NK-92 treated with Interleukin-12 subunit alpha and Interleukin-12 subunit beta, amount 100 ng/mL, for 24 hours (cell line): ENCODE measurements at places on chromosomes 6 and 20.

GRCh38 chr6:34901930-34902329, 12.9 kb downstream of the ANKS1A start:
- DNase-seq: no peak

DNA sequence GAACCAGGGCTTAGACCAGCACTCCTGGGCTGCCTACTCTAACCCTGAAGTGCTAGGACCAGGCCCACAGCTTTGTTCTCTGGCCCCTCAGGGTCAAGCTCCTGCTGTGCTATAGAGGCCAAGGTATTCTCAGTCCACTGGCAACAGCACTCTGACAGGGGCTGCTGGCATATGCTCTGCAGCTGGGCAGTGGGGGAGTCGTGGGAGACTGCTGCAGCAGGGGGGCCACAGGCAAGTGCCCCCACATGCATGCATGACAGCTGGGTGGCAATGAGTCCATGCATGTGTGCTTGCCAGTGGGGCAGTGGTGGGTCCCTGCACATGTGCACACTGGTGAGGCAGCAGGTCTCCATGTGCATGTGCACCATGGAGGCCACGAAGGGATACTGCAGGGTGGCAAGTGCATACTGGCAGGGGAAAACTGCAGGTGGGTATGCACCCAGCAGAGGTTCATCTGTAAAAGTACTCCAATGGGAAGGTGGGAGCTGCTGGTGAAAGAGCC, 364.9 kb upstream of the IRAK1BP1 start:
- DNase-seq: no peak

DNA sequence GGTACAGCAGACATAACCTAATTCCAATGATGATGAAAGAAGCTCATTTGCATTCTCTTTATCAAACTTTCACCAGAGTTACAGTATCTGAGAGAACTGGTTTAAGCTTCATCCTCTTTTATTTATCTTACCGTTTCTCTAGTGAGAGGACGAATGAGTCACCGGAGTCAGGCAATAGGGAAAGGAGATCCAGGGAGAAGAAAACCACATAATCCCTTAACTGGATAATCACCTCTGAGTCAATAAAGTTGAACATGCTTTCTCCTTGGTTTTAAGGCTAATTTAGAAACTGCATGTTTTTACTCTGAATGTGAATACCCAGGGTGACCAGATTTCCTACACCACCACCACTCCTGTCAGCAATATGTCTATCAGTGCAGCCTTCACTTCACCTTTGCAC, 313.7 kb upstream of the TBX18 start:
- no peak for DNase-seq

GRCh38 chr20:41065716-41066115, 37.1 kb downstream of the TOP1 start:
- DNase-seq: no peak

DNA sequence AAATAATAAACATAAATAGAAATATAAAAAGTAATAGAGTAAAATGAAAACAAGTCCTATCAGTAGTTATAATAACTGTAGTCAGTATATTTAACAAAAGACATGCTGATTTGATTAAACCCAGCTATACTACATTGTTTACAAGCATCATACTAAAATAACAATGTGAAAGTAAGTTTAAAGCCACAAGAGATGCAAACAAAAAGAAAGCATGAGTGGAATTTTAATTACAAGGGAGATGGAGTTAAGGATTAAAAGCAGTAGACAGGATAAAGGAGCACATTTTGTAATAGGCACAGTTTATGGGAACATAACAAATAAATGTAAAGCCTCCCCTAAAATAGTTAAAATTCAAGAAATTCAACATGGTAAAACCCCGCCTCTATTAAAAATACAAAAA, 41.5 kb downstream of the SENP6 start:
- DNase-seq: no peak

- no peak for DNase-seq
Measured at GRCh38 chr20:23585449-23585807, 17.1 kb upstream of the CST9L start.

DNA sequence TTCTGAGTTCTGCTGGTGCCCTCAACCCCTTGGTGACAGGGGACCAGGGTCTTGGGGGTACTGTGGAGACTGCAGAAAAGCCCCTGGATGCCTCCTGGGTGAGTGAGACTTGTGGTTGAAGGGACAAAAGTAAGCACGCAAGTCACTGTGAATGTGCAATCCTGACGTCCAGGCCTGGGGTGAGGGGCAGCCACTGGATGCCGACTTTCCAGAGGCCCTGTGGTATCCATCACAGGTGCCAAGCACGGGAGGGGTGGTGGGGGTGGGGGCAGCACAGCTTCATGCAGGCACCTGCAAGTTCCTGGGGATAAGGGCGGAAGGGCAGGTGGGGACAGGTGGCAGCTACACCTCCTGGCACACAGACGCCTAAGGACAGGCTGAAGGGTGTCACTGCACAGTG, 20.1 kb upstream of the UBE2V1 start:
- DNase-seq: no peak

DNA sequence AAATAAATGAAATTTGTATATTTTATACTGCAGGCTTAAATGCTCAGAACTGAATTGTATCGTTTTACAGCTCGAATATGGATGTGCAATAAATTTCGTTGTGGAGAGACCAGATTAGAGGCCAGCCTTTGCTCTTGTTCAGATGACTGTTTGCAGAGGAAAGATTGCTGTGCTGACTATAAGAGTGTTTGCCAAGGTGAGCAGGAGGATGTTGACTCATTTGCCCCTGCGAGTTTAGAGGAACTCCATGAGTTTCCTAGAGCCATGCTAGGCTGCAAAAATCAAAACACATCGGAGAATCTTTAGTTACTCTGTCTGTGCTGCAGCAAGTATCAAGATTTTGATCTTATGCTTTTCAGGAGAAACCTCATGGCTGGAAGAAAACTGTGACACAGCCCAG, 15.4 kb downstream of the ENPP3 start:
- no peak for DNase-seq

GRCh38 chr6:118410001-118410400, 138.1 kb upstream of the PLN start:
- no peak for DNase-seq

DNA sequence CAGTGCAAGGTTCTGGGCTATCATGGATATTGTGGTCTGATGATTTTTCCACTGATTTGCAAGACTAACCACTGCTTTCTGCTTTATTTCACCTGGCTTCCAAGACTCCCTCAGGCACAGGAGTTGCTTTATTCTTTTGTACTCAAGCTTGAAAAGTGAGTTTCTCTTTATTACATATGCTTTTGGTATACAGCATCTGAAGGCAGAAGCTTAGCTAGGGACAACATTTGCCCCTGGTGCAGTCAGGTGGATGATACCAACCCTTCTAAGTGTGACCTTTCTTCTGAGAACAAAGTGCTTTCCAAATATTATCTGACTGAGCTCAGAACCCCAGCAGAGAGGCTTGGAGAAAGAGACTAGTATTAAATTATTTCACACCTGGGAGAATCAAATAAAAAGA, 94.0 kb upstream of the PHACTR1 start:
- no peak for DNase-seq

DNA sequence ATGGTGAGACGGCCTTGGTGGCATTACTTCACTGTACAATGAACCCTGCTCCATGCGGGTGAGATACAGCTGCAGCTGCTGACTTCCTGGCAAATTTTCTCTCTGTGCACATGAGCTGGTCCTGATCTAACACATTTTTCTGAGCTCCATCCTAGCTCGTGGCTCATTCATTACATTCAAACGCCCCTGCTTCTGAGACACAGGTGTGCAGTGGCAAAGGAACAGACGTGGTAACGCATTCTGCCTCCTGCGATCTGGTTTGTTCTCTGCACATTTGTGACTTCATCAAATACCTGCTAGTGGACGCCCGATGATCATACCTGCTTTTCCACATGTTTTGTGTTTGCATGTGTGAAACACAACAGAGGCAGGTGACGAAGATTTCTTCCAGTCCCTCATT, 189.6 kb upstream of the PDE10A start:
- no peak for DNase-seq

DNA sequence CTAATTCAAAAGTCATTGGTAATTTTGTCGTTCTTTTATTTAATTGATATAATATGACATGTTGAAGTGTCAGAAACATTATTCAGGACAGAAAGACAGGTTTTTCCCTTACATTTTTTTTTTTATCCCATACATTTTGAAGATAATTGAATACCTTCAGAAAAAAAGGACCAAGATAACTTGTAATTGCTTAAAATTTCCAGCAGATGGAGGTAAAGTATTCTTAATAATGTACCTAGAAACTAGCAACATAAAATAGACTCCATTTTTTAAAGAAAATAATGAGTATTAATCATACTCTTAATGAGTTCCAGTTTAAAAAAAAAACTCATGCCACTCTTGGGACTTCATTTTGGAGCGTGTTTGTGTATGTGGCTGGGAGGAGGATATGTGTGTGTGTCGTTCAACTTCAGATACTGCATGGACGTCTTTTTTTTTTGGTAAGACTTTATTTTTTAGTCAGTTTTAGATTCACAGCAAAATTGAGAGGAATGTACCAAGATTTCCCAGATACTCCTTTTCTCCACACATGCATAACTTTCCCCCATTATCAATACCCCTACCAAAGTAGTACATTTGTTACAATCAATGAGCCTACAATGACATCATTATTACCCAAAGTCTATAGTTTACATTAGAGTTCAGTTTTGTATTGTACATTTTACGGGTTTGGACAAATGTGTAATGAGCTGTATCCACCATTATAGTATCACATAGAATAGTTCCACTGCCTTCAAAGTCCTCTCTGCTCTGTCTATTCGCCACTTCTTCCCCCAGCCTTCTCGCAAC, 79.4 kb downstream of the ROS1 start:
- no peak for DNase-seq

DNA sequence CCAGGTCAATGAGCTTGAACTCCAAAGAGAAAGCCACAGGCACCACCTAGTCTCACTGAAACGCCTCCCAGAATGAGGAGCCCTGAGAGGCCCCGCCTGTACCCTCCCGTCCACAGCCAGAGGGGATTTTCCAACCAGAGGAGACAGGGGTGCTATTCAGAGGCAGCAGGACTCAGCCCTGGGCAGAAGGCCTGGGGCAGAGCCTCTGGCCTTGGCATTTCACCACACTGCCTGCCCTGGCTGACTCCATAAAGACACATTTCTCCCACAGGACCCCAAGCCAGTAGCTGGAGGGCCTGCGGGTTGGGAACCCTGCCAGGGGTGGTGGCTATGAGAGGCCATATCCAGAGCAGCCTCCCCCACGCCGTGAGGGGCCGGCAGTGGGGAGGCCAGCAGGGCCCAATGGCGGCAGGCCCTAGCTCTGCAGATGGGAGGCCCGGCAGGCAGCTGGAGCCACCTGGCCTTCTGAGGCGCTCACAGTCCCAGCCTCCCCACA, 159.3 kb downstream of the PREX1 start:
- no peak for DNase-seq

GRCh38 chr6:130369831-130370230, 4.0 kb downstream of the TMEM200A start:
- DNase-seq: no peak

DNA sequence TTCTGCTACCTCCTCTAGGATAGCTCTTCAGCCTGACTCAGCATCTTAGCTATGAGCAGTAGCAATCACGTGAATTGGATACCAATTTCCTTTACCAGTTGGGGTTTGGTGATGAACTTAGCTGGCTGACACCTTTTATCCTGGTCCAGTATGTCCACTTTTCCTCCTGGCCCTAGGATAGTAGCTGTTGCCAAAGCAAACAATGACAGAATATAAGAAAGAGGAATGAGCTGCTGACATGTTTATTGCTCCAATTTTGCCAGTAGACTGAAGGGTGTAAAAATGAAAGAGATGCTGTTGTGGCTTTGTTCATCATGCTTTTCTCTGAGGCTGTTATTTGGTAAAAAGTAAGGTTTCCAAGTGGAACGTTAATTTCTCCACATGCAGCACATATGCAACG, 168.3 kb upstream of the JAG1 start:
- DNase-seq: no peak
